Foreskin fibroblast (primary cell): ENCODE measurements at places on chromosomes 13 and 19.

DNA sequence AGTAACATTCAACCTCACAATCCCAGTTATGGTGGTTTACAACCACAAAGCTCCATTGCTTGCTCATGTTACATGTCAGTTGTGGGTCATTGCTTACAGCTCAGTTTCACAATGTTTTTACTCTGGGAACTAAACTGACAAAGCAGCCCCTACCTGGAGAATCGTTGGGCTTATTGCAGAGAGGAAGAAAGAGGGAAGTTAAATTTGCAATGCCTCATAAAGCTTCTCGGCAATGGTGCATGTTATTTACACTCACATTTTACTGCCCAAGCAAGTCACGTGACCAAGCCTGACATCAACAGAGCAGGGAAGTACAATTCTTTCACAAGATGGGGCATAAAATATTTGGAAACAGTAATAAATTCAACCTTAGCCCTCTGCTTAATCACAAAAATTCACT is 441.6 kb downstream of the TDRD3 start:
- no peak for DNase-seq

- DNase-seq, result no peak
Measured at GRCh38 chr13:21837841-21838551, 167.1 kb downstream of the FGF9 start.

GRCh38 chr19:14496834-14497227 is 904 bp upstream of the GIPC1 start:
- DNase-seq, result no peak

GRCh38 chr19:41443813-41444455 is 978 bp downstream of the ERICH4 start:
- DNase-seq, result no peak

DNA sequence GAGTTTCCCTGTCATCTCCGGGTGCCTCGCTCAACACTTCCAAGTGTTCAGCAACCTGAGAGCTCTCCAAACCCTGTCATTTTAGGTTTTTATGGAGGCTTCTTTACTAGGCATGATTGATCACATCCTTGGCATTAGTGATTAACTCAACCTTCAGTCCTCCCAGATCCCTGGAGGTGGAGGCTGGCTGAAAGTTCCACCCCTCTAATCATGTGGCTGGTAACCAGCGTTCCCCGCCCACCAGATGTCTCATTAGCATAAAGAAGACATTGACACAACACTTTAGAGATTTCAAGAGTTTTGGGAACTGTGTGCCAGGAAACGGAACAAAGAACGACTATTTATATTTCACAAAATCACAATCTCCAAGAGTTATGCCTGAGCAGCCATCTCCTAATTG is 71.1 kb upstream of the RGCC start:
- no peak for DNase-seq
